Ascending aorta (tissue), 2 donors: ENCODE measurements at places on chromosomes 3 and 15. TPM values are rescaled to one million over a fixed set of nuclear protein-coding genes. Genes with fewer than 3 reads are reported as not detected.
A peak's percentile ranks its signal among the peaks of the same experiment; 100 is the strongest.

DNA sequence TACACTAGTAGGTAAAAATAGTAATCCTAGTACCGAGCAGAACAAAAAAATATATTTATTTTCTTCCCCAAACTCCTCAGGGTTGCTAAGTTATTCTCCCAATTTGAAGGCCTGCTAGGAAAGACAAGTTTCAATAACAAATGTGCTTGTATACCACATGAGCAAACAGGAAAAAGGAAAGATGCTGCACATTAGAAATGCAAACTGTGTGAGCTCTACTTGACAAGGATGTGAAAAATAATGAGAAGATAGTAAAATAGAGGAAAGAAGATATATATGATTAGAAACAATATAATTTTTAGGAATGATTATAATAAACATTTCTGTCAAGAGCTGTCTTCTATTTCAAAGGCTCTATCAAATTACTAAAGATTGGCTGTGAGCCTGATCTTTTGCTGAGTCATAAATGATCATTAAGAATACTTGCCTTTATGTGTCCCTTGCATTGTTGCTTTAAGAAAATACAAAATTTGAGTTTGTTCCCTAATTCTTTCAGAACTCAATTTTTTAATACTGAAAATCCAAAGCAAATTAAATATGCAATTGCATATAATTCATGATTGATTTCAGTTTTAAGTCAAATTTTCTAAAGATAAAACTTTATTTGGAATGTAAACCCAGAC is 174.2 kb downstream of the NEK10 start:
- H3K4me3 ChIP-seq, result no peak overlapping the region
- H3K27me3 ChIP-seq, result no peaks in the 10 kb centered on the region
- no peaks in the 10 kb centered on the region for H3K36me3 ChIP-seq
- H3K4me1 ChIP-seq, result no peaks in the 10 kb centered on the region
- DNase-seq, result no peak

DNA sequence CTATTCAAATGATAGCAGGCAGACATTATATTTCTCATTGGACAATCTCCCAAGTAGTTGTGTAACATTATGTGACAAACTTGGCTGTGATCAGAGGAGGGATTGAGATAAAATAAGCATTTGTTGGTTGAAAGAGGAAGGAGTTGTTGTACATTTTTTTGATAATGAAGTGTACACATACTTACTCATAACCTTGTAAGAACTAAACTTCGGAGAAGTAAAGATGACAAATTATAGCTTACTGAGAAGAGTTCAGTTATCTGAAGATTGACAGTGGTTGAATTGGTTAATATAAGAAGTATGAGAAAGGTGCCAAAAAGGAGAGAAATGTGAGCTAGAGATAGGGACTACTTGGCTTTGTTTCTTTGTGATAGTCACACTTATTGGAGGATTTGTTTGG is 32.6 kb downstream of the STT3B start:
- no peak overlapping the region for H3K4me3 ChIP-seq
- no peaks in the 10 kb centered on the region for H3K4me1 ChIP-seq
- H3K27ac ChIP-seq, result no peak overlapping the region
- no peak for DNase-seq
- H3K36me3 ChIP-seq, result no peaks in the 10 kb centered on the region

- no peaks in the 10 kb centered on the region for H3K36me3 ChIP-seq
- H3K27me3 ChIP-seq, result no peaks in the 10 kb centered on the region
- no peaks in the 10 kb centered on the region for H3K4me1 ChIP-seq
- no peak overlapping the region for H3K4me3 ChIP-seq
- H3K27ac ChIP-seq, result no peak overlapping the region
Observed at GRCh38 chr3:78881501-78881900, 886.3 kb downstream of the ROBO1 start.

DNA sequence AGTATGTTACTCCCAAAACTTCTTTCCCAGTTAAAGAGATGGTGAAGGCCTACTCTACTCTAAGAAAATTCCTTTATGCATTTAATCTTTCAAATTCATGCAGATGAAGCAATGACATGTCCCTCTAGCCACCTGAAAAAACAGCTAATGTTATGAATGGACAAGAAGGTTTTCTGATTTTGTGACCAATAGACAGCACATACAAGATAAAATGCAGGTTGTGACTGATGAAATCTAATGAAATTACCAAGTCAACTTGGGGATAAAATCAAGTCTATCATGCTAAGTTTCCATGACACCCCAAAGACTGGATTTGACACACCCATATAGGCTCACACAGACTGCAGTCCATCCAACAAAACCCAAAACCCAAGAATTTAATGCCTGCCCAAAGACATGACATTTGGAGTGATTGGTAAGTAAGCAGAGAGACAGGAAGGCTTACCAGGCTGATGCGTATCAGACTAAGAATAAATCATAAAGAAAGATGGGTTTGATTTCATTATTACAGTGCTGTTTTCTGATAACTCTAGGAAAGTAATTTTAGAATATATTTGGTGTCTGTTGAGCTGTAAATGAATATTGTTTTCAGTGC is 26.4 kb downstream of the CD47 start:
- peaks cover 18% of the 10 kb centered on the region for H3K4me1 ChIP-seq
- H3K36me3 ChIP-seq, result peaks cover 12% of the 10 kb centered on the region
- no peak for DNase-seq
- no peaks in the 10 kb centered on the region for H3K27me3 ChIP-seq

- H3K4me1 ChIP-seq, result no peaks in the 10 kb centered on the region
- DNase-seq, result no peak
- no peak overlapping the region for H3K27ac ChIP-seq
- H3K36me3 ChIP-seq, result no peaks in the 10 kb centered on the region
- H3K4me3 ChIP-seq, result no peak overlapping the region
- no peaks in the 10 kb centered on the region for H3K27me3 ChIP-seq
Observed at GRCh38 chr15:66156310-66156975, 97.1 kb downstream of the MEGF11 start.

DNA sequence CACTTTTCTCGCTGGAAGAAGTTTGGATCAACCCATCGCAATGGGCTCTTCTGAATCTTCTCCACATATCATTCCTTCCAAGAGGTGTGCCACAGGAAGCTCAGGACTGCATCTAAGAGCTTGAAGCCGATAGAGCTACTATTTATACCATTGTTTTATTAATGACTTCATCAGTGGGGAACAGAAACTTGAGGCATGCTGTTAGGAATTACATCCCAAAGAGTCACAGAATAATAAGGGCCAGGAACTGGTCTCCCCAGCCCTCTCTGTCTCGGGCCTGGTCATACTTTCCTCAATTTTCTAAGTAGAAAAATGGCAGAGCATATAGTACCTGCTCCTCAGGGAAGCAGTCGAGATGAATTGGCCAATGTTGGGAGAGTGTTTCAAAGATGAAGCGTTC is 16.9 kb upstream of the C15orf61 start:
- no peak for DNase-seq
- H3K4me3 ChIP-seq, result no peak overlapping the region
- no peaks in the 10 kb centered on the region for H3K27me3 ChIP-seq

DNA sequence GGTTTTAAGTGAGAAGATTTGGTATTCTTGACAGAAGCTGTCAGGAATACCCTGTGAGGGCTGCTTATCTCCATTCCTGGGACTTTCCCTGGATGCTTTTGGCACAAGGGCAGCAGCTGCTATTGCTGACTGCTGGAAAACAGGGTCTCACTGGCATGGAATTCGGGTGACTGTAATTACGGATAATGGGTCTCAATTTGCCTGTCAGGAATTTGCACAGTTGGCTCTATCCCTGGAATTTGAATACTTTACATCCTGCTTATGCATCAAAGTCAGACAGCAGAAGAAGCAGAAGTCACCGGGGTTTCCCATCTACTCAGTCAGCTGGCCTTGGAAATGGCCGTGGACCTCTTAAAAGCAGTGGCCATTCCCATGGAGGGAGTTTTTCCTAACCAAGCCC is 25.9 kb upstream of the AKAP13 start:
- H3K36me3 ChIP-seq, result no peaks in the 10 kb centered on the region
- H3K4me3 ChIP-seq, result no peak overlapping the region
- no peak for DNase-seq
- H3K27ac ChIP-seq, result no peak overlapping the region
- peaks cover 3% of the 10 kb centered on the region for H3K4me1 ChIP-seq
- H3K27me3 ChIP-seq, result no peaks in the 10 kb centered on the region

DNA sequence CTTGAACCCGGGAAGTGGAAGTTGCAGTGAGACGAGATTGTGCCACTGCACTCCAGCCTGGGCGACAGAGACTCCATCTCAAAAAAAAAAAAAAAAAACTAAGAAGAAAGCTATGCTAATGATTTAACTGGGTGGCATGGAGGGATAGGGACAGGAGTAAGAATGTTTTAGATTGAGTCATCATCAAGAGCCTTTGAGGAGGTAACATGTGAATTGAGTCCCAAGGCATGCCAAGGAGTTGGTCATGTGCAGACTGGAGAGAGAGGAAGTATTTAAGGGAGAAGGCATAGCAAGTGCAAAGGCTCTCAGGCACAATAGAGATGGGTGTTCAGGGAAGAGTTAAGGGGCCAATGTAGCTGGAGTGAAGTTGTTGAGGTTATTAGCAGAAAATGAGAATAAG is 9.1 kb downstream of the BNC1 start:
- no peaks in the 10 kb centered on the region for H3K4me1 ChIP-seq
- DNase-seq, result no peak
- no peaks in the 10 kb centered on the region for H3K36me3 ChIP-seq
- H3K27me3 ChIP-seq, result no peaks in the 10 kb centered on the region
- no peak overlapping the region for H3K27ac ChIP-seq

GRCh38 chr3:15924914-15925313 is 127.1 kb upstream of the ANKRD28 start:
- H3K4me1 ChIP-seq, result no peaks in the 10 kb centered on the region
- H3K27ac ChIP-seq, result no peak overlapping the region
- no peak overlapping the region for H3K4me3 ChIP-seq
- H3K27me3 ChIP-seq, result no peaks in the 10 kb centered on the region
- no peak for DNase-seq
- H3K36me3 ChIP-seq, result no peaks in the 10 kb centered on the region

DNA sequence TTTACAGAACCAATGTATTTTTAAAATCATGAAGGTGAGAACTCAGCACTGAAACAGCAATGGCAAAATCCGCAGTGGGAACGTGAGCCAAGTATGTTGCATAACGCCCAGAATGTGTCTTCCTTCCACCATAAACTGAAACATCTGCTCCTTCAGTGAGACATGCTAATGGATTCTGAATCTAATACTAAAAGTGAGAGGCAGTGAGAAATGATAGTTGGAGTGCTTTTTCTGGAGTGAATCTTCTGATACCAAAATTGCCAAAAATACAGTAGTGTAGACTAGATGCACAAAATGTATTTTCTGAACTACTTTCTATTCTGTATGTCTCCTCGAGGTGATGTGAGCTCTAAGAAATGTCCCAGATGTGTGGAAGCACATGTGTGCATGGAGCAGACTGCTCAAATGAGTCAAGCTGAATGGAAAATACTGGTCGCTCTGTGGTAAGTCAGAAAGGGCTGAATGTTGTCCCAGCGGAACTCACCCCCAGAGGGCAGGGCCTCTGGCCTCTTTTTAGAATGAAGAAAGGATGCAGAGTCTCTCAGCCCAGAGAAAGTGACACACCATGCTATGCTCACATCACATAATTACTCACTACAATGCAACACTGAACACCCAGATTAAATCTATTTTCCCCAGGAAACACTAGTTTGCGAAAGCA is 73.0 kb downstream of the ATP10A start:
- peak; percentile 84 for DNase-seq
- H3K27me3 ChIP-seq, result no peaks in the 10 kb centered on the region
- peaks cover 8% of the 10 kb centered on the region for H3K4me1 ChIP-seq
- no peaks in the 10 kb centered on the region for H3K36me3 ChIP-seq

GRCh38 chr3:2166552-2166951 is 67.9 kb downstream of the CNTN4 start:
- no peak overlapping the region for H3K27ac ChIP-seq
- no peaks in the 10 kb centered on the region for H3K36me3 ChIP-seq
- H3K4me3 ChIP-seq, result no peak overlapping the region
- H3K27me3 ChIP-seq, result no peaks in the 10 kb centered on the region

GRCh38 chr3:137988982-137989381 is 21.0 kb upstream of the CLDN18 start:
- H3K27me3 ChIP-seq, result no peaks in the 10 kb centered on the region
- H3K4me3 ChIP-seq, result no peak overlapping the region
- H3K36me3 ChIP-seq, result no peaks in the 10 kb centered on the region
- no peaks in the 10 kb centered on the region for H3K4me1 ChIP-seq

DNA sequence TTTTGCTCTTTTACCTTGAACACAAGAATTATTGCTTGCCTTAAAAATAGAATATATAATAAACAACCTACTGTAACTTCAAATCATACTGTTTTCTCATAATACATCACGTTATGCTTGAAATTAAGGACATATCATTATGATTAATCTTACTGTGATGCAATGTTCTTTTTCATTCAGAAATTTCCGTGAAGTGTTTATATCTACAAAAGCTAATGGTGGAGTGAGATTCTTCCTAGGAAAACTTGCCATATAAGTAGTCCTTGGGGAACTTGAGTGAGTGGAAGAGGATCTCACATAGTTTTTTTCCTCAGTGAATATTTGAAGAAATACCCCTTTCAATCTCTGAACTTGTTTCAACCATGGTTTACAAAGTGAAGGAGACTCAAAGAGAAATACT is 498.7 kb upstream of the CBLB start:
- no peaks in the 10 kb centered on the region for H3K4me1 ChIP-seq
- H3K27ac ChIP-seq, result no peak overlapping the region
- H3K36me3 ChIP-seq, result no peaks in the 10 kb centered on the region
- no peaks in the 10 kb centered on the region for H3K27me3 ChIP-seq
- H3K4me3 ChIP-seq, result no peak overlapping the region

GRCh38 chr15:41949401-41950126 is 22.8 kb downstream of the EHD4 start:
- DNase-seq, result peak; percentile 50
- no peaks in the 10 kb centered on the region for H3K27me3 ChIP-seq
- peaks cover 26% of the 10 kb centered on the region for H3K4me1 ChIP-seq
- peaks cover 9% of the 10 kb centered on the region for H3K36me3 ChIP-seq
- H3K4me3 ChIP-seq, result no peak overlapping the region
- peak overlapping the region; percentile 64 for H3K27ac ChIP-seq

DNA sequence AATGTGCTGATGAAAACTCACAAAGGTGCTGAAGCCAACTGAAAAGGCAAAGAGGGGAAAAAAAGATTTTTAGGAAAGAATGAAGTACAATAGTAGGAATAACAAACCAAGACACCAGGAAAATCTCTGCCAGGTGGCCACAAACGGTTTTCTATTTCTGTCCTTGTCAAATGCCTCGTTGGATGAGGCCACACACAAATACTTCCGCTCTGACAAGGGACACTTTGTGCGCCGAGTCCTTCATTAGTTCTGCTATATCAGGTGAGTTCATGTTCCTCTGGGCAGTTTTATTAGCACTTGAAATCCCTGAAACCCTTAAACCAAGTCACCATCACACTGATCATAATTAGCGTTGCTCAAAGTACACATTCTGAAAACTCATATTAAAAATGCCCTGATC is 373.1 kb downstream of the VPS13C start:
- H3K27me3 ChIP-seq, result no peaks in the 10 kb centered on the region
- no peak overlapping the region for H3K27ac ChIP-seq
- H3K36me3 ChIP-seq, result no peaks in the 10 kb centered on the region
- H3K4me3 ChIP-seq, result no peak overlapping the region
- no peak for DNase-seq
- H3K4me1 ChIP-seq, result no peaks in the 10 kb centered on the region

Gene ABHD17C
- total RNA-seq, result 0.96 TPM

Gene PLAAT1
- not detected for total RNA-seq

Gene AP3B2
- total RNA-seq, result not detected

Gene SNRPA1
- 17.8 TPM for total RNA-seq
